Muscle of leg (tissue), 16 donors: ENCODE measurements at places on chromosomes 11 and 22.

DNA sequence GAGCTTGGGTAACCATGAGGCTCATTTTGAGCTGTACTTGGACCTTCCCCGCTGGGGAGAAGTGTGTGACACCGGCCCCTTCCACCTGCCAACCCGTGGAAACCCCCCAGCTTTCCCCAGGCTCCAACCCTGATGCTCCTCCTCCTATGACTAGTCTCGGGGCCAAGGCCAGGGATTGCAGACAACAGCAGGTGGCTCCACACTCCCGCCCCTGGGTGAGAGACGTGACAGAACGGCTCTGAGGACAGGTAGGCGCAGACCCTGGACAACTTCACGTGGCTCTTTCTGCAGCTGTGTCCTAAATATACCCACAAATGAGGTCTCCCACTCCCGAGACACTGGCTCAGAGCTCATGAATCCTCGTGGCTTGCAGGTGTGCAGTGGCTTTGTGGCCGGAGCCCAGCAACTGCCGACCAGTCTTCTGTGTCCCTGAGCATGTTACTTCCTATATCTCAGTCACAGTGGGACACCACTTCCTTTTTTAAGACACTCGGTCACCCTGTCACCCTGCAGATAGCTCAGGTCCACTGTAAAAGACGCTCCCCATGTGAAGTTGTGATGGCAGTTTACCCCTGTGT, 55.2 kb downstream of the NECTIN1 start:
- peak; percentile 45 for DNase-seq

DNA sequence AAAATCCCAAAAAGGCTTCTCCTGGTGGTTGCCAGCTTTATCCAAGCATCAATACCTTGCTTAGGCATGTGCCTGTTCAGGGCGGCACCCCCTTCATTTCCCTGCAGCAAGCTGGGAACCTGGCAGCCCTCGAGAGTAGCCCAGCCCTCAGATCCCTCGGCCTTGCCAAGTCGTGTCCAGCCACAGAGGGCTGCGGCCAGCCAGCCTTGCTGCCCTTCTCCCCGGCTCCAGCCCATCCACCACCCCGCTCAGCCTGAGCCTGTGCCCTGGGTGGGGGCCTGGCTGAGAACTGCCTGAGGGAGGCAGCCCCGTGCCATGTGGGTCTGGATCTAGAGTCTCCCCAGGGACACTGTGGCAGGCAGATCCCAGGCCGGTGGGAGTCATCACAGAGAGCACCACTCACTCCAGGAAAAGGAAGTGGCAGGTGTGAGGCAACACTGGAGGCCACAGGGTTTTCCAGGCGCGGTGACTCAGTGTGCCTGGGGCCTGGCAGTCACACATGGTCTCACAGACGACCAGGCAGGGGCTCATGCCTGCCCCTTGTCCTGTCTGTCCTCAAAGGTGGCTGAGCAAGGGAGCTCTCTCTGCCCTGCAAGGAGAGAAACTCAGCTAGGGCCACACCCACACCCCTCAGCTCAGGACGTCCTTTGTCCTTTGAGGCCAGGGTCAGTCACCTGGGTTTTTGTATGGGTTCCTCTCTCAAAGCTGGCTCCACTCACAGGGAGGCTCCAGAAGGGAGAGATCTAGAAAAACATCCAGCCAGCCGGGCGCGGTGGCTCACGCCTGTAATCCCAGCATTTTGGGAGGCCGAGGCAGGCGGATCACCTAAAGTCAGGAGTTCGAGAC, 12.2 kb upstream of the CDC42BPG start:
- DNase-seq: no peak

DNA sequence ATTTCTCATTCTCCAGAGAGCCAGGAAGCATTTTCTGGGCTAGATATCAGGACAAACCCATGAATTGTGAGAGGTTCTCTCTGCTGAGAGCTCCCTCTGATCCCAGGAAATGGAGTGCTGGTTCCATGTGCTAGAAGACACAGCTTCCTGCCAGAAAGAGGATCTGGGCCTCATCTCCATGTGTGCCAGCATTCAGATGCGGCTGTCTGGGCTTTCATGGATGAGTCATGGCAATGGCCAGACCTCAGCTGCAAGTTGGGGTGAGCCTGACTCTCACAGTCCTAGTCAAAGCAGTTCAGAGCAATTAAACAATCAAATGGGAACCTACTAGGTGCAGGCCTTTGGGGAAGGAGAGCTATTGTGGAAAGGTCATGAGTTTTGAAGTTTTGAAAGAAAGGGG, 82.3 kb upstream of the EED start:
- peak; percentile 73 for DNase-seq

GRCh38 chr22:37258753-37259401, 14.8 kb upstream of the RAC2 start:
- DNase-seq: no peak

- no peak for DNase-seq
These were observed 11.1 kb downstream of the TTC38 start for GRCh38 chr22:46278656-46279645.

DNA sequence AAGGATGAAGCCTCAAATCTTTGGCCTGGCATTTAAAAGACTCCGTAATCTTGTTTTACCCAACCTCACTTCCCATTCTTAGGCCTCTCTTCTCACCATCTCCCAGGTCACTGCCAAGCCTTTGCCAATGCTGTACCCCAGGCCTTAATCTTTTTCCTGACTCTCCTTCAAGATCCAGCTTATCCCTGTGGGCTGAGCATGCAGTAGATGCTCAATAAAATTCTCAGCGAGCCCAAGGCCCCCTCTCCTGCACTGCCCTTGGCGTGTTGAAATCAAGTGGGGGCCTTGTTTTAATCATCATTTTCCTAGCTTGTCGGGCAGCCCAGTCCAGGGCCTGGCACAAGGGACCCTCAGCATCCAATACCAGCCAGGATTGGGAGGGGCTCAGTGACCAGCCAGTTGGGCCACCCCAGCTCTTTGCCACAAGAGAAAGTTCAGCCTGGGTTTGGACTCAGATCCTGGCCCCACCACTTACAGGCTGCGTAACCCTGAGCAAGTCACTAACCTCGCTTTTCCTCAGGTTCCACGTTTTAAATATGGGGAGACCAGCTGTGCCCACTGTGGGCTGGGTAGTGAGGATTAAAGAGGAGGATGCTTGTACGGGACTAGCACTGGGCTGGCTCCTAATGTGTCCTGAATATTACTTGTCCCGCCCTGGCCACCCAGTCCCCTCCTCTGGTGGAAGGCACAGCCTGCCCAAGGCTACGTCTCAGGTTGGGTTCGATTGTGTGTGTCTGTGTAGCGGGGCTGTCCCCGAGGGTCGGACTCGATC, 943 bp upstream of the YWHAH start:
- peak; percentile 20 for DNase-seq

- DNase-seq: no peak
These were observed 1.9 kb upstream of the DGAT2 start for GRCh38 chr11:75766443-75767227.

DNA sequence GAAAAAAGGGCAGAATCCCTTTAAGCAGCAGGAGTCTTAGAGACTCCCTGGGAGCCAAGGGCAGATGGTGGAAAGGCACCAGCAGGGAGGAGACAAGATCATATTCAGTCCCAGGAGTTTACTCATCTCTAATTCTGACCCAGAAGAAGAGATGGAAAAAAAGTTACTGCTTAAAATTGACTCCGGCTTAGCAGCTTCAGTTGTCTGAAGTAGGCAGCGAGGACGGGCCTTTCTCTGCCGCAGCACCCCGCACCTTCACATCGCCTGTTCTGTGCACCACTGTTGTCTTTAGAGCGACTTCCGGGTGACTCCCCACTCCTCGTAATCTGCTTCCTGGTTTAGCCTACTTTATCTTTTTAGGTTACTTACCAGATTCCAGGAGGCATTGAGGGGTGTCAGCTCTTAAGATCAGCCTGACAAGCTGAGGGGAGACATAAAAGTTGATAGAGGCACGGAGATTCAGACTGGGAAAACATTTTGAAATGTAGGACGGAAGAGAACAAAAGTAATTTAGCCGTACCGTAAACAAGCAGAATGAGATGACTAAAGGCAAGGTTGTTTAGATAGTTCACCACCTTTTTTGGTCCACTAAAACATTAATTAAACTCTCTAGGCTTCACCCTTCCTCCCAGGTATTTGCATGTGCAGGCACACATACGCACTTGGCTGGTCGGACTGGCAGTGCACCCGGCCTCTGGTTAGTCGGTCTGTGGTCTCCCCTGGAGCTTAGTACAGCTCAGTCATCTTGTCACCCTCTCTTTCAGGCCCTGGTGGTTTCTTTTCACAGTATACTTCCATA, 74.3 kb downstream of the CECR2 start:
- peak; percentile 74 for DNase-seq
